ENCODE measurements at places on chromosomes 12 and 14. TPM values are rescaled to one million over a fixed set of nuclear protein-coding genes. Genes with fewer than 3 reads are reported as not detected.
A peak's percentile ranks its signal among the peaks of the same experiment; 100 is the strongest.

GRCh38 chr14:57390806-57391516 is 575 bp downstream of the NAA30 start:
- peak; percentile 68 for DNase-seq

DNA sequence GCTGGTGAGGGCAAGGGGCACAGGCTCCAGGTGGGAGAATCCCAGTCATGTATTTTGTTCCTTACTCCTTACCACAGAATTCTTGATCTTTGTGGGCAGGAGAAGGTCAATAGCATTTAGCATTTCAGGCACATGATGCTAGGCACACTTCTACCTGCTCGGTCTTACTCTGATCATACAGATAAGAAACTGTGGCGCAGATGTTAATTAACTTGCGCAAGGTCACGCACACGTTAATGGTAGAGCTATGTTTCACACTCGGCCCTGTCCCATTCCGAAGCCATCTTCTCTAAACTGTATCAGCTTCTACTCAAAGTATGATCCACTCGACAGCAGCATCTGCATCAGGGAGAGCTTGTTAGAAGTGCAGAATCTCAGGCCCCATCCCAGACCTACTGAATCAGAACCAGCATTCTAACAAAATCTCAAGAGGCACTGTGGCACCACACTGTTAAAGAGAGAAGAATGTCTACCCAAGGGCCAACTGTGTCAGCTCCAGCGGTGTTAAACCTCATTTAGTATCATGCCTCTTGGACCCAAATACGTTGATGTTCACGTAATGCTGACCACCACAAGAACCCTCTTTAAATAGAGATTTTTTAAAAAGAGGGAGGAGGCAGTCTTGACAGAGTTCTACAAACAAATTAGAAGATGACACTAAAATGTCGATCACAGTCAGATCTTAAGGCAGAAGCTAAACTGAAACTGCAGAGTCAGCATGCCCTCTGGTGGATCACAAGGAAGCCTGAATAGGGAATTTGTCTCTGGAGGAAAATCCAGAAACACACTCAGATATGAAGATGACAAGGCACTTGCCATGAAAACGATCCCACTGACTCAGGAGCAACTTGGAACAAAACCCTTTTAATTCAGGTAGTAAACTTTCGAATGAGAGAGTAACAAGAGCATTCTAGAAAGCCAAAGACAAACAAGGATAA is 7.3 kb downstream of the STXBP6 start:
- no peak for DNase-seq

The OR4E2 gene
- not detected for total RNA-seq

- no peak for DNase-seq
These were observed 18.6 kb upstream of the GALNT8 start for GRCh38 chr12:4701395-4702190.

The KRT8 gene
- 9.6 TPM for total RNA-seq

DNA sequence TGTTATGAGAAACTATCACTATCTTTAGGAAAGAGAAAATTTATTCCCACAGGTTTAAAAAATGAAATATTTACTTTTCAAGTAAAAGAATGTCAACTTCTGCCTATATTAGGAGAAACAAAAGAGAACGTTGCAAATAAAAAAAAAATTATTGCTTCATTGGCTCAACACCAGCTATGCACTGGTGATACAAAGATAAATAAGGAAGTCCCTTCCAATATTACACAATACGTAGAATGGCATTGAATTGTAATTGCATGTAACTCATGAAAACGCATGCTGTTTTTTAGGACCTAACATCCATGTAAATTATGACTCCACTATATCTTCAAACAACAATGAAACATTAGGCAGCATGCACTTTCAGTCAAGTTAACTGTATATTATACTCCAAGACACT is 56.4 kb upstream of the RERGL start:
- DNase-seq: no peak

- DNase-seq: no peak
These were observed 117.5 kb downstream of the DACT1 start for GRCh38 chr14:58755031-58755925.

The MEG3 gene
- total RNA-seq: 154 TPM

- no peak for DNase-seq
These were observed 369.6 kb downstream of the ATP23 start for GRCh38 chr12:58310809-58311622.

- DNase-seq: no peak
These were observed 313.8 kb downstream of the CEP128 start for GRCh38 chr14:80627745-80628144.

DNA sequence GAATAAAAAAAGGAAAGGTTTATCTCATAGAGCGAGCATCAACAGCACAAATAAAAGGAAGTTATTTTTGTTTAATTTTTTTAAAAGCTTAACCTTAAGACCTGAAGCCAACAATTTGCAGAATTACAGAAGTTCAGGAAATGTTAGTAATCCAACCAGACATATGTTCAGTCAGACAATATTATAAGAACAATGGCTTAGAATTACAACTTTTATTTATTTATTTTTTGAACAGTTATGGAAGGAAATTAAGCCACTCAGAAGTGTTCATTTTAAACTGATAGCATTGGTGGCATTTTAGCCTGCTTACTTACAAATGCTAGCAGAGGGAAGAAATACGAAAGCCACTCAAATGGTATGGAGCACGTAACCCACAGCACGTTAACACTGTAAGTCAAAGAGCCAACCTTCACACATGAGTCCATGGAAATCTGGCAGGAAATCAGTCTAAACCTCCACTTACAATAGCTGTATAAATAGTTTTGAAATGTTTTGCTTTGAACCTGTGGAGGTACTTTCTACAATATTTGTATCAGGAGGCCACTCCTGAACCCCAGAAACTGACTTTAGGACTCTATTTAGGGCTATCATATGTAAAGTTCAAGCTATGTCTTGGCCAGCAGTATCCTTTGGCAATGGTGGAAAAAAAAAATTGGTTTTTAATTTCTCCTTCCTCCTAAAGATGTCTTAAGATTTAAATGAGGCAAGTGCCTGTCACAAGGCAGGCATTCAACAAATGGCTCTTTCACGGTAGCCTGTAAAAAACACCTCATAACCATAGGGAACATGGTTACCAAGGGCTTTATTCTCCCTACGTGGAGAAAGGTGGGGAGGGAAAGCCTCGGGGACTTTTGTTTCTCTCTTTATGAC is 102.3 kb downstream of the ITPR2 start:
- no peak for DNase-seq

The HHIPL1 gene
- 4.2 TPM for total RNA-seq

DNA sequence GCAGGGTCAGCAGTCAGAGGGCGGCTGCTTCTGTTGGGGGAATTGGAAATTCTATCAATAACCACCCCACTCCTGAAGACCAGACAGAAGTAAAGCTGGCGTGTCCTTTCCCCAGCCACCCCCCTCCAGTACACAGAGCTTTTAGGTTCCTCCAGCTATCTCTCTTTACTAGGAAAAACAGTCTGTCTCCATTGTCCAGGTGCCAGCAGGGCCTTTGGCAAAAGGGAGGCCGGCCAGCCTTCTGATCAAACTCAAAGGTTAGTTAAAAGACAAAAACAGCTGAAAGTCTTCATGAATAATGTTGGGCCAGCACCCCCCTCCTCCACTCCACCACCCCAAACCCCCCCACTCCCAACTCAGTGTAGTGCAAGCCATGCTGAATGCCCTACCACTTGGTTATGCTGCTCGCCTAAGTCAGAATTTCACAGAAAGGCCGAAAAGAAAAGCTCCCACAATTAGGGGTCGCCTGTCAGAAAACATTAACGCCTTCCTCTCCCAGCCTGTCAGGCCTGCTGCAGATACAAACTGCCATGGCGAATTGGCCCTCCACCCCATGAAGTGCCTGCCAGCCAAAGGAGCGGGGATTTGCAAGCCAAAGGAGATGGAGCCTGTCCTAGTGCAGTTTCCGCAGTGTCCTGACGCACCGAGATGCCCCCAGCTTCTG is 8.9 kb downstream of the ASCL1 start:
- DNase-seq: no peak
